ENCODE measurements at places on chromosomes 6 and 20. TPM values are rescaled to one million over a fixed set of nuclear protein-coding genes. Genes with fewer than 3 reads are reported as not detected.

Gene C20orf202
- total RNA-seq = 0.53 TPM

Gene GFRAL
- total RNA-seq = not detected

Gene GHRH
- not detected for total RNA-seq

Gene HEY2
- 5.4 TPM for total RNA-seq

Gene DEFB123
- not detected for total RNA-seq

Gene SLC44A4
- total RNA-seq = not detected

Gene TUBB
- 248 TPM for total RNA-seq

Gene ADGRF5
- 21.7 TPM for total RNA-seq

Gene KIF16B
- 29.4 TPM for total RNA-seq

Gene SLC17A1
- total RNA-seq = not detected

Gene IPCEF1
- total RNA-seq = 127 TPM

Gene DCBLD1
- 18.4 TPM for total RNA-seq

Gene MROH8
- total RNA-seq = 17.3 TPM

Gene C6orf141
- total RNA-seq = 1.3 TPM

Gene ZNF512B
- 24.3 TPM for total RNA-seq

Gene FAM83B
- total RNA-seq = not detected

Gene C20orf96
- total RNA-seq = 13.1 TPM

Gene PRICKLE4
- total RNA-seq = not detected

Gene CYP39A1
- total RNA-seq = 1.1 TPM

Gene NOTCH4
- 27.1 TPM for total RNA-seq

Gene SOX4
- 2.6 TPM for total RNA-seq

Gene PSORS1C1
- 3.1 TPM for total RNA-seq

Gene NMBR
- total RNA-seq = 0.76 TPM

Gene RIPK1
- total RNA-seq = 17.6 TPM

Gene LCA5
- total RNA-seq = 12.2 TPM

Gene RSPO3
- total RNA-seq = 2.5 TPM

Gene ZNF831
- total RNA-seq = 6.5 TPM

Gene XKR7
- 5.0 TPM for total RNA-seq

Gene E2F1
- 10.0 TPM for total RNA-seq

Gene IER3
- total RNA-seq = 6.9 TPM

Gene DLL1
- total RNA-seq = 23.3 TPM

Gene SULF2
- 60.3 TPM for total RNA-seq

Gene EEF1E1
- total RNA-seq = 36.0 TPM

Gene LTA
- total RNA-seq = 0.68 TPM

Gene VSX1
- 2.2 TPM for total RNA-seq

Gene BMP7
- 35.9 TPM for total RNA-seq

Gene MDFI
- 4.5 TPM for total RNA-seq

Gene ASIP
- not detected for total RNA-seq

Gene POU5F1
- 0.65 TPM for total RNA-seq

Gene TOX2
- 18.0 TPM for total RNA-seq

Gene SCRT2
- 2.3 TPM for total RNA-seq

Gene TTK
- not detected for total RNA-seq

Gene AP5S1
- 16.3 TPM for total RNA-seq

Gene PAK5
- 16.1 TPM for total RNA-seq

Gene BACH2
- total RNA-seq = 20.2 TPM

Gene PTK6
- total RNA-seq = 0.21 TPM

Gene ZC2HC1B
- total RNA-seq = 0.68 TPM

Gene TFAP2D
- total RNA-seq = not detected

Gene WFDC5
- not detected for total RNA-seq

Gene CST5
- total RNA-seq = not detected

Gene ABHD12
- 132 TPM for total RNA-seq

Gene B3GAT2
- total RNA-seq = 14.8 TPM
